ENCODE measurements at places on chromosomes 2 and 18.

DNA sequence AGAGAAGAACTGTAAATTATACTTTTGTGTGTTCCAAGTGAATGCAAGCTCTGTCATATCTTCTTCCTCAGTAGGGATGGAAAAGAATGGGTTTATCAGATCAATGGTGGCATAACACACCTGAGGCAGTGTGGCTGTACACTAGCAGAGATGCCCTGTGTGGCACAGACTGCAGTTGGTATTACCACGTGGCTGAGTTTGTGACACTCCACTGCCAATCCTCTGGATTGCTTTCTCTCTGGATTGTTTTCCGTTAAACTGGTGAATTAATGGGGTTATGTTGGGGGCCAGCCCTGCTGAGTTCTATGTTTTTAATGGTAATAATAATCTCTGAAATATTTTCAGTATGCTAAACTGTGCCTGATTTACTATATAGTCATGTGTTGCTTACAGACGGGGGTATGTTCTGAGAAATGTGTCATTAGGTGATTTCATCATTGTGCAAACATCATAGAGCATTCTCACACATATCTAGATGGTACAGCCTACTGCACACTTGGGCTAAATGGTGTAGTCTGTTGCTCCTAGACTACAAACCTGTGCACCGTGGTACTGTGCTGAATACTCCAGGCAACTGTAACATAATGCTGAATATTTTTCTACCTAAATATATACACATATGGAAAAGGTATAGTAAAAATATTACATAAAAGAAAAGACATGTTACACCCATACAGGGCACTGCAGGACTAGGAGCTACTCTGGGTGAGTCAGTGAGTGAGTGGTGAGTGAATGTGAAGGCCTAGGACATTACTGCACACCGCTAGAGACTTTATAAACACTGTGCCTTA is 84.7 kb upstream of the ST6GAL2 start:
- no peak for DNase-seq

DNA sequence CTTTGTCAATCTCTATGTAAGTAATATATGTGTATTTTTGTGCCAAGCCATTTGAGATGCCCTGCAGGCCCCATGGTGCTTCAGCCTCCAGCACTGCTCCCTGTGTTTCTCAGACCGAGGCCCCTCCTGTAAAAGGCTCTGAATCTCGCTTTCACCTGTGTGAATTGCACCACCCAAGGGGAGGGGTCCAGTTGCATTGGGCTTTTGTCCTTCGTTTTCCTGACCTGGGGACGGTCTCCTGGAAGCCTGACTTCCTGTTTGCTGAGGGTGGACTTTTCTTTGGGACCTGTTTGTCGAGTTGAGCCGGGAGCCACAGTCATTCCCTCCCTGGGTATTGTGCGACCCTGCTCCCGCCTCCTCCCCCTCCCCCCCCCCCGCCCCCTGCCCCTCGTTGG is 48.9 kb downstream of the AGAP1 start:
- DNase-seq: no peak

DNA sequence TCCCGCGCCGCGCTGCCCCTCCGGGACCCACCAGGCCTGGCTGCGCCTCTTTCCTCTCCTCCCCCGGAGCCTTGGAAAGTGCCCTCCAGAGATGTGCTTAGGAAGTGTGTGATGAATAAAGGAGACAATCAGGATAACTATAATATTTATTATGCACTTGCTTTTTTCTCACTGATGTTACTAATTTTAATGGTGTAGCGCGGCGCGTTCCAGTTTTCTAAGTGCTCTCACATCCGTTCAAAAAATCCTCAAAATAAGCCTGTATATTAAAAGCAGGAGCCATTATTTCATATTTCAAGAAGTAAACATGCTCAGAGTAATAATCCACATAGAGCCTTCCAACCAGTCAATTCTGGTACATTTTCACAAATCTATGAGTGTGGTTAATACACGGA is 941 bp upstream of the MPPE1 start:
- peak; percentile 41 for DNase-seq

GRCh38 chr2:216596236-216596979 is 36.8 kb upstream of the IGFBP2 start:
- DNase-seq: no peak

GRCh38 chr2:182715121-182715891 is 751 bp upstream of the DNAJC10 start:
- DNase-seq: no peak

- no peak for DNase-seq
Observed at GRCh38 chr2:59988341-59988740, 565.1 kb downstream of the BCL11A start.

- DNase-seq: no peak
Observed at GRCh38 chr2:227767830-227768229, 22.1 kb downstream of the SCYGR8 start.

DNA sequence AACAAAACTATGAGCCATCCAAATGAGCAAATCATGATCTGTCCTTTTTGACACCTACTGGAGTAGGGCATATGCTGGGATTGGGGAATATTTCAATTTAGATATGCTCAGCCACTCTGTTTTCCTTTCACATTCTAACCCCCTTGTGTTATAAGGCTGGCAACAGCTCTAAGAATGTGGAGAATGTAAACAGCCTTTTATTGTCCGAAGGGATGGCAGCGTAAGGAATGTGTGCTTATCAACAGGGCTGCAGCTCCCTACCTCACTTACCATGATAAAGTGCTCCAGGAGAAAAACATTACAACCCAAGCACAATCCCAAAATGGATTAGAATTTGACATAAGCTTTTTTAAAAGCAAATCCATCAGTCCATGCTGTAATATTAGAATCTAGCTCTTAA is 2.2 kb downstream of the NXPH2 start:
- no peak for DNase-seq

DNA sequence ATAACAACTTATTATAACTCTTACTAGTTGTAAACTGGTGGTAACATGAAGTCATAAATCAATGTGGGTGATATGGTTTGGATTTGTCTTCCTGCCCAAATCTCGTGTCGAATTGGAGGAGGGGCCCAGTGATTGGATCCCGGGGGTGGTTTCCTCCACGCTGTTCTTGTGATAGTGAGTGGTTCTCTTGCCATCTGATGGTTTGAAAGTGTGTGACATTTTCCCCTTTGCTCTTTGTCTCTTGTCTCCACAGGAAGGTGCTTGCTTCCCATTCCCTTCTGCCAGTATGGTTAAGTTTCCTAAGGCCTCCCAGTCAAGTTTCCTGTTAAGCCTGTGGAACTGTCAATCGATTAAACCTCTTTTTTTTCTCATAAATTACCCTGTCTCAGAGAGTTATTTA is 321.6 kb downstream of the DSEL start:
- DNase-seq: no peak

DNA sequence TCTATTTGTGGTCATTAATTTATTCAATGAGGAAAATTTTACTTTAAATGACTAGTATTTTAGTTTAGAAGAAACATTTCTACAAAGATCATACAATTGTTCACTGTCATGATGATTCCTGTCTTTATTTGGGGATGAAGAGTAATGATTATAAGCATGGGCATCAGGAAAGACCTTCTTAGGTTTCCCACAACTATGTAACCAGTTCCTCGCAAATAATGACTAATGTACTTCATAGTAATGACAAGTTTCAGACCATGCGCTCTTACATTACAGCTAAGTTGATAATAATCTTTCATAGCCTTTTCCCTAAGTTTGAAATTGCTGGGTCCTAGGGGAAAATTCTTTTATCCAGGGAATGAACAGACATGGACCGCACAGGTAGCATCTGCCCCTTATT is 90.5 kb downstream of the MYO5B start:
- no peak for DNase-seq

- peak; percentile 4 for DNase-seq
Observed at GRCh38 chr2:37984589-37984988, 59.5 kb downstream of the RMDN2 start.

GRCh38 chr2:30690126-30690561 is 117.1 kb downstream of the CAPN13 start:
- DNase-seq: no peak

DNA sequence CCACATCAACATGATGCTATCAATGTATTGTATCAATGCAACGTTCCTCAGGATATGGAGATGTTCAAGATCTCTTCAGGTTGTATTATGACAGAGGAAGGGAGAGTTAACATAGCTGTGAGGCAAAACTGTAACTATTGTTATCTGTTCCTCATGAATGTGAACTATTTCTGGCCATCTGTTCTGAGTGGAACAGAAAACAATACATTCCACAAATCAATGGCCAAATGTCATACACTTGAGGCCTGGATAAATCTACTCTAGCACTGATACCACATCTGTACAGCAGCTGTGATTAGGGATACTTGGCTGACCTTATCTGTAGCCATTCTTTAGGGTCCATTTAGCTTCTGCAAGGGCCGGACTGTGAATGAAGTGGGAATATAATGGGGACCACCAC is 447.9 kb downstream of the IRS1 start:
- DNase-seq: no peak

DNA sequence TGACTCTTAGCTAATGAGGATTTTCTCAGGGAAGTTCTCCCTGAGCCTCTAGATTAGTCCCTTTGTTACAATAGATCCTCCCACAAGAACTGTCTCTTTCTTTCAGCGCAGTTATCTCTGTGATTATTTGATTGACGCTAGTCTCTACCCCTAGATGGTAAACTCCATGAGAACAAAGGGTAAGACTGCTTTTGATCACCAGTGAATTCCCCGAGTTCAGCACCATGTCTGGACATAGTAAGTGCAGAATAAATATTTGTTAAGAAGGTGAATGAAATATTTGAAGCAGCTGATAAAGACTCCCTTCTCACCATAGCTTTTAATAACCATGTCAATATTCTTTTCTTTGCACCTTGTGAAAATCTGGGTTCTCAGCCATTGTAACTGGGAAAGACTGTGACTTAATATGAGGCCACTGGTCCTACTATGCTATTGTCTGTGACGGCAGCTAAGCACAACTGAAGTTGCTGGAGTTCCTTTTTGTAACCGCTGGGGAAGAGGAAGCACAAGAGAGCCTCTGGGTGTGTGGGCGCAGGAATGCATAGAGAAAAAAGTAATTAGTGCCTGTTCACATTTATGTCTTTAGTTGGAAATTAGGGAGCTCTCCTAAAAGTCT is 214.7 kb downstream of the TGIF1 start:
- DNase-seq: peak; percentile 81

DNA sequence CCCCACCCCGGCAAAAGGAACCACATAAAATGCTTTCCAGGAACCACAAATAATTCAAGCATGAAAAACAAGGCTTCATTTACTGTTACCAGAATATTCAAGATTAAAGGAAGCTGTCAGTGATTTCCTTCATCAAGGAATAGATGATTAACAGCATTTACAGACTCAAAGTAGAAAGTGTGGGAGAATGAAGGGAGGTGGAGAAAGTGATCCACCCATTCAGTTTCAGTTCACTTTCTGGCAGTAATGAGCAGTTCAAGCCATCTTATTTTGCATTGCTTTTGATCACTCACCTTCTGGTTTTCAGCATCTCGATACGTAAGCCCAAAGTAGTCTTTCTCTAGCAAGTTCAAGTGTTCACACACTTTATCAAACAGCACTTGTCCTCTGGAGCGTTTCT is 99.0 kb downstream of the EPB41L3 start:
- no peak for DNase-seq

- DNase-seq: no peak
Observed at GRCh38 chr2:147094077-147094476, 750.8 kb upstream of the ACVR2A start.

GRCh38 chr18:65746936-65747335 is 3.9 kb upstream of the CDH7 start:
- DNase-seq: no peak

DNA sequence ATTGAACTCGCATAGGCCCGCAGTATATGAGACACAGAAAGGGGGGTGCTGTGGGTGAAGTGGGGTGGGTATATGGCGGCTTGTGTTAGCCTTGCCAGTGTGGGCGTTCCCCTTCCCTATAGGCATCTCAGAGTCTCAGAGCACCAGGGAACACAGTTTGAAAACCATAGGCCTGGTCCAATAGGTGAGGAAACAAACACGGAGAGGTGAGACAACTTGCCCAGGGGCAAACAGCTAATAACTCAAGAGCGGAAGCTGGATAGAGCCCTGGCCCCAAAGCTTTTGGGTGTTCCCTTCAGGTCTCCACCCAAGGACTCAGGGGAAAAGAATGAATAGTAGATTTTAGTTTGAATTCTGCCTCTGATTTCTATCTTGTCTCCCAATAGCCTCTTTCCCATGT is 7.9 kb downstream of the LIPG start:
- DNase-seq: no peak

DNA sequence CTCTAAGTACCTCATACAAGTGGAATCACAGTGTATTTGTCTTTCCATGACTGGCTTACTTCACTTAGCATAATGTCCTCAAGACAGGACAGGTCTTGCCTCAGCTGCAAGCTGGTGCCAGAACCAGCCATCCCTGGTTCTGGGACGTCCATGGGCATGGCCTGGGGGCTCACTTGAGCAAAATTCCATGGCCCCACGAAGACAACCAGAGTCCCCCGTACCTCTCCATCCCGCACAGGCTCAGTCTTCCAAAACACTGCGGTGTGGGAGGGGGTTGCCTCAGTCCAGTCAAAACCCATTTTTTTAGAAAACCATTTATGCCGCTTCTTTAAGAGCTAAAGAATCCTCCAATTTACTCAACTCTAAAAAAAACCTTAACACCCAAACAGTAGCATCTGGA is 21.7 kb upstream of the CABLES1 start:
- no peak for DNase-seq

- DNase-seq: no peak
Observed at GRCh38 chr18:74148543-74149070, 284 bp downstream of the TIMM21 start.

DNA sequence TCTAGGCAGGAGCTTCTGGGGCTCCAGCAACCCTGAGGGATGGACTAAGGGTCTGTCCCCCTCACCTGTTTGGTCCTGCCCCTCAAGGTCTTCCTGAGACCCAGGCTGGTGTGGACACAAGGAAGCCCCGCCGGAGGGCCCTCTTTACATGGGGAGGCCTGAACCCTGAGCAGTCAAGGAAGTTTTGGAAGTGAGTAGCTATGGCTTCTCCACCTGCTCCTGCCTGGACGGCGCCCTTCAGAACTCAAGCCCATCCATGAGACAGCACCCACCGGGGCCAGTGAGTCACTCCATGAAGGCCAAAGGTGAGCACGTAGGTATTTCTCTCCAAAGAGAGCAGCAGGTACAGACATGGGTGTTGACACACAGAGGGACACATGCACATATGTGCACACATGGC is 98.2 kb upstream of the CTDP1 start:
- no peak for DNase-seq

DNA sequence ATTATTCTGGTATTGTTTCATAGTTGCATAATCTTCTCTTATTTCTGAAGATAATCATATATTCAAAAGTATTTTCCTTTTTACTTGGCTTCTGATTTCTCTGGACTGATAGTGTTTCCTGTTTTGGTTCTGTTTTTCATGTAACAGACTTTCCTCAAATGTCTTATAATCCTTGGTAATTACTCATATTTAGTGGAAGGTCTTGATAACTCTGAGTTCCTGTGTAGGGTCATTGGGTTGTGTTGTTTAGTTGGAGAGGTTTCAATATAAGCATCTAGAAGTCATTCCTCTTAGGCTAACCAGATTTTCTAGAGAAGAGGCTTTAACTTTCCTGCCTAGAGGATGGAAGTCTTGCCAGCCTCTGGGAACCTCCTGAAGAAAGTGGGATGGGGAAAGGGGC is 23.8 kb downstream of the MFSD6 start:
- DNase-seq: no peak

GRCh38 chr2:130336877-130337734 is 5.6 kb upstream of the IMP4 start:
- DNase-seq: peak; percentile 50

- DNase-seq: no peak
Observed at GRCh38 chr2:239130786-239131325, 270.0 kb downstream of the HDAC4 start.

GRCh38 chr2:41678639-41679038 is 369.2 kb upstream of the PKDCC start:
- DNase-seq: no peak

Data from hematopoietic multipotent progenitor cell treated with erythropoietin and hydrocortisone succinate and interleukin-3 and kit ligand, for 8 days (in vitro differentiated cells).